ENCODE measurements at places on chromosomes 13 and 19. TPM values are rescaled to one million over a fixed set of nuclear protein-coding genes. Genes with fewer than 3 reads are reported as not detected.

The C19orf81 gene
- total RNA-seq, result 6.0 TPM

DNA sequence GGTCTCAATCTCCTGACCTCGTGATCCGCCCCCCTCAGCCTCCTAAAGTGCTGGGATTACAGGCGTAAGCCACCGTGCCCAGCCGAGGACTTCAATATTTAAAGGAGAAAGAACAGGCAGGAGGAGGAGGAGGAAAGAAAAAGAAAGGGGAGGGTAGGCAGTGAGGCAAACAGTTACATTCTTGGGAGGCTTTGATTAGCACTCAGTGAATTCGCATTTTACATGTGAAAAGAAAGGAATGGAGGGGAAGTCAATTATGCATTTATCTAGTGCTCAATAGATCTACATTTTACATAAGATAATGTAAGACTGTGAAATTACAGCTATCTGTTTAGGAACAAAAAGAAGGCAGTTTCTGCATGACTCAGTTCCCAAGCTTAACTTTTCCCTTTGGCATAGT lies 30.9 kb upstream of the CXCL17 start:
- peaks cover 20% of the 10 kb centered on the region for H3K4me1 ChIP-seq
- H3K27ac ChIP-seq, result peak overlapping the region; percentile 47
- no peaks in the 10 kb centered on the region for H3K27me3 ChIP-seq
- DNase-seq, result peak; percentile 65
- H3K4me3 ChIP-seq, result no peak overlapping the region
- no peaks in the 10 kb centered on the region for H3K36me3 ChIP-seq

DNA sequence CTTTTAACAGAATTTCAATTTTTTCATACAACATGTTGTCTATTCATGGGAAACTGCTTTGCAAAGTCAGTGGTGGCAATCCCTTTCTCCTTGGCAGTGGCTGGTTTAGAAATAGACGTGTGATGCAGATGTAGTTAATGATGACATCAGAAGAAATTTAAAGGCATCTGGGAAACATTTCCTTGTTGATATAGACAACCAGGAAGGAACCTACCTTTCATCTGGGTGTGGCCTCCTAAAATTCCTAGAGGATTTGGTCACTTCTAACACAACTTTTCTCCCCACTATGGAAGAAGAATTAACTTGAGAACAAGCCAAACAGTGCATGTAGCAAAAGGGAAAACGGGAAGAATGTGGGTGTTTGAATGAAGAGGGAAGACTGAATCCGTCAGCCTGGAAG lies 102.8 kb downstream of the EFNB2 start:
- no peak overlapping the region for H3K4me3 ChIP-seq
- H3K27ac ChIP-seq, result no peak overlapping the region
- DNase-seq, result no peak
- H3K4me1 ChIP-seq, result no peaks in the 10 kb centered on the region

DNA sequence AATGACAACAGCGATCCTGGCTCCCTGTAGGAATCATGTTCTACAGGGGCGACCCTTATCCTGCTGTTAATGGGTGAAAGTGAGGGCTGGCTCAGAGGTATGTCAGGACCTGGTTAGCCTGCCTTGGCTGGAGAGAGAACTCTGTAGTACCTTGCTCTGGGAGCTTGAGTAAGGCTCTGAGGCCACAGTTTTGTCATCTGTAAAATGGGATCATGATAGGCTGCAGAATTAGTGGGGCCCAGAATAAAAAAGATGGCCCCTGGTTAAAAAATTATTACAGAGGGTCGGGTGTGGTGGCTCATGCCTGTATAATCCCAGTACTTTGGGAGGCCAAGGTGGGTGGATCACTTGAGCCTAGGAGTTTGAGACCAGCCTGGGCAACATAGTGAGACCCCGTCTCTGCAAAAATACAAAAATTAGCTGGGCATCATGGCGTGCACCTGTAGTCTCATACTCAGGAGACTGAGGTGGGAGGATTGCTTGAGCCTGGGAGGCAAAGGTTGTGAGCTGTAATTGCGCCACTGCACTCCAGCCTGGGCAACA lies 10.5 kb upstream of the SAMD1 start:
- H3K27me3 ChIP-seq, result no peaks in the 10 kb centered on the region
- no peak overlapping the region for H3K4me3 ChIP-seq
- no peak for DNase-seq
- no peaks in the 10 kb centered on the region for H3K36me3 ChIP-seq
